ENCODE measurements at places on chromosomes 12 and 14. TPM values are rescaled to one million over a fixed set of nuclear protein-coding genes. Genes with fewer than 3 reads are reported as not detected.

DNA sequence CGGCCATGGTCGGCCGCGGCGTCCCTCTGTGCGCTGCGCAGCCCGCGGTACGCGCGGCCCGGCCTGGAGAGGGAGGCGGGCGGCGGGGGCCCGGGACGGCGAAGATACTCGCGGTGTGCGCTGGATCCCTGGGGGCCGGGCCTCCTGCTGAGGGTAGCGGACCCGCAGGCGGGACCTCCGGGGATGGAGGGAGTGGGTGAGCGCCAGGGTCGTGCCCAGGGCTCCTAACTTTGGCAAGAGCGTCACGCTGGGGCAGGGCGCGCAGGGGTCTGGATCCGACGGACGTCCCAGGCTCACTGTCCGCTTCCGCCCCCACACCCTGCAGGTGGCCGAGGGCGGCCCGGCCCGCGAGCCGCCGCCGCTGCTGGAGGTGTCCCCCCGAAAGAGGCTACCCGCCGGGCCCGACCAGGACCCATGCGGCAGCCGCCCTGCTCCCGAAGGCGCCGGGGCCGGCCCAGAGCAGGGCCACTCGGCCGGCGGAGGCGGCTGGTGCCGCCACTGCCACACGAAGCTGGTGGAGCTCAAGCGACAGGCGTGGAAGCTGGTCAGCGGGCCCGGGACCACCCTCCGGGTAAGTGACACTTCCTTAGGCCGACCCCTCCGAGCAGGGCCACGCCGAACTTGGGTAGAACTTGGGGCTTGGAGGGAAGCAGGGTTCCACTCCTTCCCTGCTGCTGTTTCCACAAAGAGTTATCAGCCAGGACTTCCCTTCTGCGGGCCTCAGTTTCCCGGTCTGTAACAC lies 502 bp downstream of the KIF26A start:
- DNase-seq, result no peak

- DNase-seq, result no peak
Measured at GRCh38 chr12:130074661-130075406, 87.4 kb upstream of the FZD10 start.

The PTGER2 gene
- 43.6 TPM for total RNA-seq

DNA sequence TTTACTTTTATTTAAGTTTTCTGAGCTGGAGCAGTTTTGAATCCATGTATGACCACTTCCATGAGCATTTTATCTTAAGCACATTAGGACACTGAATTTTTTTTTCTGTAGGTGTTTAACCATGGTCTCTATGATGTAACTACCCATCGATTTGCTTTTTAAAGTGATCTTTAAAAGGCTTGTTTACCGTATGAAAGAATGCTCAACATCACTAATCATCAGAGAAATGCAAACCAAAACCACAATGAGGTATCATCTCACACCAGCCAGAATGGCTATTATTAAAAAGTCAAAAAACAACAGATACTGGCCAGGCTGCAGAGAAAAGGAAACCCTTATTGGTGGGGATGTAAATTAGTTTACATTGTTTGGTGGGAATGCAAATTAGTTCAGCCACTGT lies 23.0 kb downstream of the GLRX5 start:
- no peak for DNase-seq

- DNase-seq, result no peak
Measured at GRCh38 chr14:95502381-95502950, 14.0 kb downstream of the SYNE3 start.

- DNase-seq, result no peak
Measured at GRCh38 chr12:66428261-66428660, 126.0 kb downstream of the HELB start.

DNA sequence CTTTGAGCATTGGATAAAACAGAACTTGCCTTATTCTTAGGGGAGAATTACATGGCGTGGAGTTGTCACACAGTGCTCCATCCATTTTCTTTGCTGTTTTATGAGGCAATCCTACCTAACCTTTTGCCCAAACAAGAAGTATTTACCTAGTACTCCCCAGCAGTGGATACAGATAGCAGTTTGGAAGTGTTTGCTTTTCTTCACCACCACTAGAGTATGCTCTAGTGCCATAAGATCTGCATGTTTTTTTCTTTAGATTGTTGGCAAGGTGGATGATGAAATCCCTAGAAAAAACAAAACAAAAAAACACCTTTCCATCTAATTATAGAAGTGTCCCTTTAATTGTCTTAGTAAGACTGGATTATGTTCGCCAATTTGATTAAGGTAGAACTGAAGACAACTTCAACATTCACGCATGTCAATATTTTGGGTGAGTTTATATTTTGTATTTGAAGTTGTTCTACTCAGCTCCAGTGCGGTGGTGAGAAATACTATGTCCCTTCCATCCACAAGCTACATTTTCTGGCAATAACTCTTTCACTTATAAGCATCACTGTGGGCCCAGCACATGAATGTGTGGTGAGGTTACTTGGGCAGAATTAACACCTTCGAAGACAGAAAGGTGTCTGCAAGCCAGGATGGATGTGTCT lies 23.6 kb upstream of the TMEM260 start:
- DNase-seq, result no peak

The PCED1B gene
- total RNA-seq, result 0.54 TPM

DNA sequence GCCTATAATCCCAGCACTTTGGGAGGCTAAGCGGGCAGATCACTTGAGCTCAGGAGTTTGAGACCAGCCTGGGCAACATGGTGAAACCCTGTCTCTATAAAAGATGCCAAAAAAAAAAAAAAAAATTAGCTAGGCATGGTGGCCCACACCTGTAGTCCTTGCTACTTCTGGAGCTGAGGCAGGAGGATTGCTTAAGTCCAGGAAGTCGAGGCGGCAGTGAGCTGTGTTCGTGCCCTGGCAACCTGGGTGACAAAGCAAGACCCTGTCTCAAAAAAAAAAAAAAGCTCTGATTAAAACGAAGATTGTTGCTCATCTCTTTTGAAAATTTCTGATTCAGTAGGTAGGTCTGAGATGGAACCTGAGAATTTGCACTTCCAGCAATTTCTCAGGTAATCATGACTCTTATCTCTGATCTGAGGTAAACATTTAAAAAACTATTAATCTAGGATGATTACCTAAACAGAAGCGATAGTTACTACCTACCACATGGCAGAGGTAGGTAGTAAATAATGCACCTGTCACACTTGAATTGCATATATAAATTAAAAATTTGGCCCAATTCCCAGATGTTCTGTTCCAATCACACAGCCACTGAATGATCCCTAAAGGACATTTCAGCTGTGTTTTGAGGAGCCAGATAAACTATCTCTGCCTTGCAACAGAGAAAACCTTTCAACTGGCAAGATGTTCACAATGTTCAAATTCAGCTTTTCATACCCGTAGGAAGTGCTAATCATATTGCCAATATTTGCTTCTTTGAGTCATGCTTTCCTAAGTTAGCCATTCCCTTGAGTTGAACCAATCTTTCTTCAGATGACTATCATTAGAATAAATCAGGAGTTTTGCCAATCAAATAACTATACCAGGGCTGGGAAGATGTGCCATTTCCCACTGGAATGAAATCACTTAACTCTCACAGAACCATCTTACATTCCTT lies 4.2 kb upstream of the TEP1 start:
- DNase-seq, result no peak

DNA sequence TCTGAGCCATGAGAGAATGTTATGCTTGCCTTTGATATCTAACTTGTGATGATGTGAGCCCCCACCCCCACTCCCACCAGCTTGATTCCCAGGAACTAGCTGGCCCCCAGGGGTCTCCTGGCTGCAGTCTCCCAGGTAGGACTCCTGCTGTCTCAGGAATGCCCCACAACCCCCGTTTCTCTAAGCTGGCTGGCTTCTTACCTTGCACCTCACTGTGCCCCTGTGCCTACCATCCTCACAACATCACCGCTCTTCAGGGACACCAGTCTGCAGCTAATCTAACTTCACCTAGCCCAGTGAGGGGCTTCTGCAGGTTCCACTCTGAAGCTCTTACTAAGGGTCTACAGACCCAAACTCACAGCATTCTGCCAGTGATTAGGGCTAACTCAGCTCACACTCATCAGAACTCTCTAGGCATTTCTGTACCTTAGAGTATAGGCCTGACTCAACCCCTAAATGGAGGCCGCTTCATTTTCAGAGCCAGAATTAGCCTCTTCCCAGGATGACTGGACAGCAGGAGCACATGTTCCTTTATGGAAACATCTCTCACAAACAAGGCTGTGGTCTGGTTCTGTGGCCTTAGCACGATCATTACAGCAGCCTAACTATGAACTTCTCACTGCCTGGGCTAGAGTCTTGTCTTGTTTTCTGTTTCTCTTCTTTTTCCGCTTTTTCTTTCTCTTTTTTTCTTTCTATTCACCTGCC lies 72.8 kb upstream of the IFNG-AS1 start:
- DNase-seq, result no peak

GRCh38 chr14:51719955-51720354 lies 68.2 kb downstream of the FRMD6 start:
- DNase-seq, result no peak

GRCh38 chr12:83323866-83324265 lies 637.2 kb downstream of the TMTC2 start:
- DNase-seq, result no peak

GRCh38 chr14:73240816-73241480 lies 3.6 kb downstream of the PAPLN start:
- DNase-seq, result no peak

- no peak for DNase-seq
Measured at GRCh38 chr14:54332490-54332889, 64.3 kb upstream of the CDKN3 start.

The PRIMA1 gene
- total RNA-seq, result not detected

DNA sequence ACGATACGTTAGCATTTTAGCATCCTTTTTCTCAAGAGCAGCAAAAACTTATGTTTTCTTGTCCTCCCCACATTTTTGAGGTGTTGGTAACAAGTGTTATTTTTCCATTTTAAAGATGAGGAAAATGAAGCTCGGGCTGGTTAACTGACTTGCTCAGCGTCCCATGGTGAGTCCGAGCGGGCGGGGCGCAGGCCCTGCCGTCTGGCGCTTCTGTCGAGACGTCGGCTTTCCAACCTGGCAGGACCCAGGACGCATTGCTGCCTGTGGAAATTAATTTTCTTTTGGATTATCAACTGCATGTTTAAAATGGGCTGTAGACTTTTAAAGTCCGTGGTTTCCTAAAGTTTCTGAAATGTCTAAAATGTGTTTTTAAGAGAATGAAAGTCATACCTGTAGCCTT lies 30.4 kb downstream of the XRCC3 start:
- no peak for DNase-seq

The RFX4 gene
- not detected for total RNA-seq

GRCh38 chr14:101836135-101836534 lies 74.6 kb downstream of the PPP2R5C start:
- DNase-seq, result no peak

GRCh38 chr14:44576356-44576755 lies 69.3 kb upstream of the FSCB start:
- DNase-seq, result no peak

GRCh38 chr12:118371321-118372282 lies 1.1 kb downstream of the TAOK3 start:
- DNase-seq, result no peak

DNA sequence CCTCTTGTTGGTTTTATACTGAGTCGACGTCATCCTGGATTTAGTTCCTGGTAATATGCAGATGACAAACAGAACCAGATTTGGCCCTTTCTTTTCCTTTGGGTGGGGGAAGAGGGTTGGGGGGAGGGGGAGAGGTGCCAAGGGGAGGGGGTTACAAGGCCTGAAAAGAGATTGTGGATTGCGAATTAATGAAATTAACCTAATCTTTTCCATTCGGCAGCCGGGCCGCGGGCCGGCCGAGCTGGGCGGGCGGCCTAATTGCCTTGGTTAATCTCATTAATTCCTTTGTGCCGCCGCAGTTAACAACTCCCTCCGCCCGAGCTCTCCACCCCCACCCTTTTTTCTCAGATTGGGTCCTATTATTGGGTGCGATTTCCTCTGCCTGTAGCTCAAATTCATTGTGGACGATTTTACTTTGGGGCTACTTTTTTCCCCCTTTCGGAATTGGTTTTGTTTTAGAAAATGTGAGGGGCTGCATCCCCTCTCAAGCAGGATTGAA lies 387 bp upstream of the GSC start:
- no peak for DNase-seq

The NXPH4 gene
- total RNA-seq, result not detected

GRCh38 chr12:103495469-103496456 lies at the start of gene C12orf42:
C12orf42 (minus strand) TSS chr12:103495968; CDS start chr12:103478426, 17,542 bp downstream.
- DNase-seq, result peak; percentile 53

DNA sequence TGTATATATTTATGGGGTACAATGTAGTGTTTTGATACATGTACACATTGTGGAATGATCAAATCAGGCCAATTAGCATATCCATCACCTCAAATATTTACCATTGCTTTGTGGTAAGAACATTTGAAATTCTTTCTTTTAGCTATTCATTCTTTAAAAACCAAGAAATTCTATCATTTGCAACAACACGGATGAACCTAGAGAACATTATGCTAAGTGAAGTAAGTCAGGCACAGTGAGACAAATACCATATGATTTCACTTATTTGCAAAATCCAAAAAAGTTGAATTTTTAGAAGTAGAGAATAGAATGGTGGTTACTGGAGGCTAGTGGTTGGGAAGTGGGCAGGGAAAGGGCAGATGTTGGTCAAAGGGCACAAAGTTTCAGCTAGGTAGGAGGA lies 129.3 kb upstream of the PTPRQ start:
- no peak for DNase-seq

The PARPBP gene
- 2.4 TPM for total RNA-seq

- DNase-seq, result no peak
Measured at GRCh38 chr12:90085494-90086274, 377.0 kb upstream of the ATP2B1 start.

DNA sequence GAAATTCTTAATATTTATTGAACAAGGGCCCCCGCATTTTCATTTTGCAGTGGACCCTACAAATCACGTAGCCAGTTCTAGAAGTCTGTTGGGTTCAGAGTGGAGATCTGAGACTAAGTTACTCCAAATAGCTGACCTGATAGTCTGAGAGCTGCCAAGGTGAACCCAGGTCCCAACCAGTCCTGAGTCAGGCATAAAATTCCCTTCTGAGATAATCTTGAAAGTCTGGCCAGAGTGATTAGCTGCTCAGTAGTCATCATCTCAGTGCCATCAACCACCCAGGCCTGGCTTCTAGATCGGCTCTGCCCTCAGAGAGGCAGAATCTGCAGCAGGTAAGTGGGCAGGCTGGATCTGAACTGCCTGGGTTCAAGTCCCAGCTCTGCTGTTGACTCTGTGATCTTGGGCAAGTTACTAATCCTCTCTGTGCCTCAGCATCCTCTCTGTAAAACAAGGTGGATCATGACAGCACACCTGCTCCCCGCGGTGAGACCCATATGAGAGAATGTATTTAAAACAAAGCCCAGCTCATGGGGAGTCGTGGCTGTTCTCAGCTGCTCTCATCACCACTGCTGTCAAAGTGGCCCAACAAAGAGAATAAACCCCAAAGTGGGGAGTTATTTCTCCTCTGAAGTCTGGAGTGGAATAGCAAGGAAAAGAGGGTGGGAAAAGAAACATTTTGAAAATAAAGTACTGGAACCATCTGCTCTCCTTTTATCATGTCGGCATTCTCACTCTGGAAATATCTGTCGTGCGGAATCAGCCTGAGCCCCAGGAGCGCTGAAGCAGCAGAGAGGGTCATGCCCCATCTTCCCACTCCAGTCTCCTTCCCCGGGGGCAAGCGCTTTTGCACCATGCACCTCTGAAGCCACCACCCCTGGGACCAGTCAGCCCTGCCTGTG lies 193.3 kb downstream of the DPF3 start:
- DNase-seq, result no peak

- no peak for DNase-seq
Measured at GRCh38 chr12:124369055-124369826, 74.3 kb downstream of the RFLNA start.

Data from hematopoietic multipotent progenitor cell (in vitro differentiated cells).